ENCODE measurements at places on chromosomes 4 and X.

- no peak for DNase-seq
These were observed 144.1 kb downstream of the MGST2 start for GRCh38 chr4:139809757-139810140.

GRCh38 chr4:69069085-69069484, 27.2 kb upstream of the UGT2B7 start:
- DNase-seq = no peak

DNA sequence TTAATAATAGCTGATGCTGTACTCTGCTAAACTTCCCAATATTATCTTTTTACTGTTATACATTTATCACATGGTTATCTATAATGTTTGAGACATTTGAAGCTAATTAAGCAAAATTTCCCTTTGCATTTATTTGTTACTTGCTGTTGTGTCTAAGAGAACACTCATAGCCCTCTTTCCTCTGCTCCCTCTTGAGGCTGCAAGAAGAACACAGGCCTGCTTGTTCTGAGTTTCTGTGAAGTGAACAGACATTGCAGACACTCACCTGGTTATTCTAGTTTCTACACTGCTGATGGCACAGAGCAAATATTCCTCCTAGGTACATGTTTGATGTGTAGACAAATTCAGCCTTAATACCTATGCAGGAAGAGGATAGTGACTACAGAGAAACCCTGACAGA, 367.8 kb downstream of the GASK1B start:
- DNase-seq = no peak

DNA sequence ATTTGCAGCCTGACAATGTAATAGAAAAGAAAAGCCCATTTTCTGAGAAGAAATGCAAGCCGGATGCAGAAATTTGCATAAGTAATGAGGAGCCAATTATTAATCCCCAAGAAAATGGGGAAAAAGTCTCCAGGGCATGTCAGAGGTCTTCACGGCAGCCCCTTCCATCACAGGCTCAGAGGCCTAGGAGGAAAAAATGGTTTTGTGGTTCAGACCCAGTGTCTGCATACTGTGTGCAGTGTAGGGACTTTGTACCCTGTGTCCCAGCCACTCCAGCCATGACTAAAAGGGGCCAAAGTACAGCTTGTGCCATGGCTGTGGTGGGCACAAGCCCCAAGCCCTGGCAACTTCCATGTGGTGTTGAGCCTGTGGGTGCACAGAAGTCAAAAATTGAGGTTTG, 92.2 kb downstream of the SH3BGRL start:
- no peak for DNase-seq

DNA sequence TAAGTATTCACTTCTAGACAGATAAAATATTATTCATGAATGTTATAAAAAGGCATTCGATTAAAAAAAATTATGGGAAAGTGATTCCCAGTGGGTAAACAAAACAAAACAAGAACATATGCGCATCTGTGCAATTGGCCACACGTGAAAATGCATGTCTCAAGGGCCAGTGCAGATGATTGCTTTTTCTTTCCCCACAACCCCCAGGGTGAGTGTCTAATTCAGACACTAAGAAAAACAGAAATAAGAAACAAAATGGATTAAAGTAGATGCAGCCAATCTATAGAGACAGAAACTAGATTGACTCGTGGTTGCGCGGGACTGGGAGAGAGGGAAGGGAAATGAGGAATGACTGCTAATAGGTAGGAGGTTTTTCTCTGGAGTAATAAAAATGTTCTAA, 49.5 kb downstream of the GPM6A start:
- DNase-seq = no peak

- no peak for DNase-seq
These were observed 66.3 kb downstream of the WWC2 start for GRCh38 chr4:183165376-183165775.

GRCh38 chr4:52098618-52099017, 47.5 kb downstream of the SPATA18 start:
- DNase-seq = no peak

Measured in BJ (cell line).